Right renal pelvis (tissue), 4 donors: ENCODE measurements at places on chromosomes 12 and 14.

- no peak for DNase-seq
Measured at GRCh38 chr14:103073367-103073875, 10.6 kb upstream of the LBHD2 start.

DNA sequence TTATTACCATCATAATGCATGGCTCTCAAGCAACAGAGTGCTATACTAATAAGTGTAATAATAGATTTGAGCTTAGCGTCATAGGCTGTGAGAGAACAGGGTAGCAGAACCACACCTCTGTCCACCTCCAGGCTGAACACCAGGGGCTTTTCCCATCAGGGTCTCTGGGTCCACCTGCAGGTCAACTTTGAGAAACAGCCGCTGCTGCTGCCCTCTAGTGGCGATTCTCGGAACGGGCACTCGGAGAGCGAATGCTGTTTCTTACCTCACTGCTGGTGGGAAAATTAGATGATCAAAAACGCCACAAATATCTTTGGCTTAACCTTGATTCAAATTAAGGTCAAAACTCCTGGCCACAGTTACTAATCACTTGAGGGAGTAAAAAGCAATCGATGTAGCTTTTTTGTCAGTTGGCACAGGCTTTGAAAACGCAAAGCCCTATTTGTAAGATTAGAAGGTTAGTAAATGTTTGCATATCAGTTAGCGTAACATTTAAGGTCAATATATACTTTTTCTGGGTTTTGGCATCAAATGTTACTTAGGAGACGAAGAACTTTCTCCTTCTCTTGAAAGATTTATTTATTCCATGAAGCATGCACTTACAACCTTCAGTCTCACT is 127.9 kb upstream of the TMEM132D start:
- DNase-seq, result no peak

DNA sequence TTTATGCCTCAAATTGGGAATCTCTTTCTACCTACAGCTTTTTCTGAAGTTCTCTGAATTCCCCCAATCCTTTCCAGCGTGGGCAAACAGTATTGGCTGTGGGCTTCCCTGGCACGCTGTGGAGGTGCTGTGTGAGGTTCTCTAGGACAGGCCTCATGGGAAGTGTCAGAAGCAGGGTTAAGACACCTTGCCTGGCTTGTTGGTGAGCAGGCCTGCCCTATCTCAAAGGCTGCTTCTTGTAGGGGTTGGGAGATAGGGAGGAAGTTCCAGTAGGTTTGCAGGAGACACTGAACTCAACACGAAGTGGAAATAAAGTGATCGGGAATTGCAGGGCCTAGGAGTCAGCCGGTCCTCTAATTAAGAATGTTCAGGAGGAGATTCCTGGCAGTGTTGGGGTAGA is 30.0 kb upstream of the DCD start:
- no peak for DNase-seq

DNA sequence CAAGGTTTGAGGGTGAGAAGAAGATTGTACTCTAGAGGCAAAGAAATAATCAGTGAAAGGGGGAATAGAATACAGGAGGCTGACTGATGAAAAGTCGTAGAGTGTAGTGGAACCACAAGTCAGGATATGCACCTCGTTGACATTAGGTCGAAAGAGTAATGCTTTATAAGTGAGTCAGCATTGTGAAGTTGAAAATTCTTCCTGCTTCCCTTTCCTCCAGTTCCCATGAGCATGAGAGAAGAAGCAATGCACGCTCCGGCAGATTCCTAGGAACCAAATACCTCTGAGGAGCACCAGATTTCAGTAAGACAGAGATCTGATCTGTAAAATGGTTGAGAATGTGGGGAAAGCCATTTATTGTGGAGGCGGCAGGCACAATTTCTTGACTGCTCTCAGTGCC is 16.5 kb downstream of the CCER1 start:
- DNase-seq, result no peak

GRCh38 chr14:71478542-71478941 is 453.7 kb upstream of the RGS6 start:
- DNase-seq, result no peak

DNA sequence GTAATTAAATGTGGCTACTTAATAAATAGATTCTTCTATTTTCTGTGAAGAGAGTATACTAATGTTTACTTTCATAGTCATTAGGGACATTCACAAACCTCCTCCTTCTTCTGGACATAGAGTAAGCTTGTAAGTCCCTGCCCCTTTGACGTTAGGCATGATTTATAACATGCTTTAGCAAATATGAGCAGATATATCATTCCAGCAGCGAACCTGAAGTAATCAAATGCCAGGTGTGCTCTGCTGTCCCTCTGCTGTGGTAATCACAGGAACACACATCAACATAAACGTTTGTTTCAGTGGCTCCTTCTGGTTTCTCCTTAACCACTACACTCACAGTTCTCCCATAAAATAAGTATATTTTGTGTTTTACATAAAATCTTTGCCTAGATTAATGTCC is 961.8 kb downstream of the FLRT2 start:
- DNase-seq, result no peak

GRCh38 chr14:98711453-98711852 is 560.5 kb downstream of the BCL11B start:
- DNase-seq, result no peak

DNA sequence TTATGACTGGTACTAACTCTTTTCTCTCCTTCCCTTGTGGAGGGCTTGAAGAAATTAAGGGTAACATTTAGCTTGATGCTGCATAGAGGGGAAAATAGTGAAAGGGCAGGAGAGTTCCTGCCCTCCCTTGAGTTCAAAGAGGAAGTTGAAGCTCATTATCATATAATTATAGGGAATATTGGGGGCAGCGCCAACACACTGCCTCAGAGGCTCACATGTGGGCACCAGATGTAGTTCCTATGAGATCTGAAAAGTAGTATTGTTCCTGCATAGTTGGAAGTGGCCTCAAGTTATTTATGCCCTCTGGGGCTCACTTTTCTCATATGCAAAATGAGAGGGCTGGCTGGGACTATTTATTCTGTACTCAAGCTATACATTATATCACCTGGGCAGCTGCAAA is 33.0 kb upstream of the FGF23 start:
- no peak for DNase-seq

DNA sequence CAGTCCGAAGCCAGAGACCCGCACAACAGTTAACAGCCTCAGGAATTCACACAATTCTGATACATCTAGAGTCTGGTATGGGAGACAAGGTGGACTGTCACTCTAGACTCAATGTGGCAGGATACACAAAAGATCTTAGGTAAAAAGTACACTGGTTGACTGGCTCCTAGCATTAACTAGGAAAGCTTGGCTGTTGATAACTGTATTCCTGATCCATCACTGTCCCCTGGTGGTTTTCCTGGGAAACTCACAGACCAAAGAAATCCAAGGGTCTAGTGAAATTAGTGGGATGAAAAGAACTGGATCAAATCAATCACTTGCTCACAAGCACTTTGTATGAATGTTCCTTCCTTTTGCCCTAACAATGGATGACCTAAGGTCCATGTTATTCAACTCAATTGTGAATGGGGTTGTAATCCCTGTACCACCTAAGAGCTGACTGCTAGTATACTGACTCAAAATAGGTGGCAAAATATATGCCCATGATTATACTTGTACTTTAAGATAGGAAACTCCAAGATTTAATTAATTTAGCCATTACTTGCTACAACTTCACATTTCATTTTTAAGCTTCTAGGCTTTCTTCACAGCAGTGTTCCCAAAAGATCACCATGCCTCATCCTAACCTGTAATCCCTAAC is 14.0 kb downstream of the NPC2 start:
- no peak for DNase-seq

DNA sequence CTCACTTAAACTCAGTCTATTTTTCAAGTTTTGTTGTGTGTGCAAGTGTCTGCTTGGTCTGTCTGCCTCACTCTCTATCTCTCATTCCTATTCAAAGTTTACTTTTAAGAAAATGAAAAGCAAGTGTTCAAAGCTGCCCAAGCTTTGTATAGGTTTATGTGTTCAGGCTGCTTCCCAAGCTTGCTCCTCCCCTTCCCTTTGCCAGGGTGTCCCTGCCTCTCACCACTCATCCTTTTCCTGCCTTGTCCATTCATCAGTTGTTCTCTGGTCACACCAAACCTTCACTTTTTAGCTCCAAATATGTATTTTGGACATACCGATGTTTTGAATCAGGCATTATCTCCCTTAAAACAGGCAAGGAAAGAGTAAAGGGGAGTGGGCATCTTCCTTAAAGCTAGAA is 41.3 kb downstream of the STK38L start:
- DNase-seq, result no peak

DNA sequence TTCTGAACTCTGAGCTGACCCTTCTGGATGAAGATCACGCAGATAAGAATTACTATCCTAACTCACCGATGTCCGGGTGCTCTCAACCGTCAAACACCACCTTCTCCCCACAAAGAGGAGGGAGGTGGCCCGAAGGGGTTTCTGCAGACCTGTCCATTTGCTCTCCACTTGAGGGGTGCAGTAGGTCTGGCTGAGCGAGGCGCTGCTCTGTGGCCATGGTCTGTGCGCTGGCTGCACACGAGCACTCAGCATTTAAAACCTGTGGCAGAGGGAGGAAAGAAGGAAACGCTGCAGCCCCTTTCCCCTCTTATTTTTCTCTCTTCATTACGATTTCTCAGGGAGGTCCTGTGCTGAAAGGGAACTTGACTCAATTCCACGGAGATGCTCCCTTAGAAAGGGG is 1.5 kb upstream of the HOXC13 start:
- DNase-seq, result no peak

- no peak for DNase-seq
Measured at GRCh38 chr14:40053416-40053815, 621.2 kb upstream of the FBXO33 start.

- DNase-seq, result no peak
Measured at GRCh38 chr14:75282170-75282554, 3.5 kb downstream of the FOS start.

- no peak for DNase-seq
Measured at GRCh38 chr12:76368230-76368629, 20.0 kb upstream of the BBS10 start.

- no peak for DNase-seq
Measured at GRCh38 chr12:8948701-8949341, 624 bp downstream of the M6PR start.

- DNase-seq, result no peak
Measured at GRCh38 chr12:111448266-111448830, 42.6 kb downstream of the SH2B3 start.

GRCh38 chr12:68043435-68043834 is 54.2 kb downstream of the IFNG-AS1 start:
- no peak for DNase-seq

DNA sequence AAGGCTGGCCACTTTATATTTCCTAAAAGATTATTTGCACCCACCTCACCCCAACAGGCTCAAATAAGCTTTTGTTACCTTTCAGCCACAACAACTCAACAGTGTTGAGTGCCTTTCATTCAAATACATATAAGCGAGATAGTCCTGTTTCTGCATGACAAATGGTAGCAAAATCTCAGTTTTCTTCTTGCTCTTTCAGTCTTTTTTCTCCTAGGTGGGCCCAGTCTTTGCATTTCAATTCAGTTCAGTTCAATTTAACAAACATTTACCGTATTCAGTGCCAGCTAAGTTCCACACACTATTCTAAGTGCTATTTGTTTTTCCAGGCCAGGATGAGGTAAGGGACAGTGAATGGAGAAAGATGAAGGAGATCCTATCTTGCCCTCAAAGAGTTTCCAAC is 25.9 kb upstream of the BMP4 start:
- DNase-seq, result no peak

DNA sequence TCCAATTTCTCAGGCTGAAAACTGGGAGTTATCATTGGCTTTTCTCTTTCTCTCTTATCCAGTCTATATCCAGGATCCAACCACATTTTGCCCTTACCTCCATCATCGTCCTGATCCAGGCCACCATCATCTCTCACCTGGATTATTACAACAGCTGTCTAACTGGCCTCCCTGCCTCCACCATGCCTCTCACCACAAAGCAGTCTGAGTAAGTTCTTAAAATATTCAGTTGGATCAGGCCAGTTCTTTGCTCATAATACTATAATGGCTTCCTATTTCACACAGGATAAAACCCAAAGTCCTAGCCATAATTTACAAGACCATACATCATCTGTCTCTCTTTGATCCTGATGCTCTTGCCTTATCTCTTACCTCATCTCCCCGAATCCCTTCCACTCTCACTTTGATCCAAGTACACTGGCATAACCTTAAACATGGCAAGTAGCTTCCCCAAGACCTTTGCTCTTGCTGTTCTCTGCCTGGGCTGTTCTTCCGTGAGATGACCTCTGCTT is 133.4 kb upstream of the RAP1B start:
- no peak for DNase-seq

DNA sequence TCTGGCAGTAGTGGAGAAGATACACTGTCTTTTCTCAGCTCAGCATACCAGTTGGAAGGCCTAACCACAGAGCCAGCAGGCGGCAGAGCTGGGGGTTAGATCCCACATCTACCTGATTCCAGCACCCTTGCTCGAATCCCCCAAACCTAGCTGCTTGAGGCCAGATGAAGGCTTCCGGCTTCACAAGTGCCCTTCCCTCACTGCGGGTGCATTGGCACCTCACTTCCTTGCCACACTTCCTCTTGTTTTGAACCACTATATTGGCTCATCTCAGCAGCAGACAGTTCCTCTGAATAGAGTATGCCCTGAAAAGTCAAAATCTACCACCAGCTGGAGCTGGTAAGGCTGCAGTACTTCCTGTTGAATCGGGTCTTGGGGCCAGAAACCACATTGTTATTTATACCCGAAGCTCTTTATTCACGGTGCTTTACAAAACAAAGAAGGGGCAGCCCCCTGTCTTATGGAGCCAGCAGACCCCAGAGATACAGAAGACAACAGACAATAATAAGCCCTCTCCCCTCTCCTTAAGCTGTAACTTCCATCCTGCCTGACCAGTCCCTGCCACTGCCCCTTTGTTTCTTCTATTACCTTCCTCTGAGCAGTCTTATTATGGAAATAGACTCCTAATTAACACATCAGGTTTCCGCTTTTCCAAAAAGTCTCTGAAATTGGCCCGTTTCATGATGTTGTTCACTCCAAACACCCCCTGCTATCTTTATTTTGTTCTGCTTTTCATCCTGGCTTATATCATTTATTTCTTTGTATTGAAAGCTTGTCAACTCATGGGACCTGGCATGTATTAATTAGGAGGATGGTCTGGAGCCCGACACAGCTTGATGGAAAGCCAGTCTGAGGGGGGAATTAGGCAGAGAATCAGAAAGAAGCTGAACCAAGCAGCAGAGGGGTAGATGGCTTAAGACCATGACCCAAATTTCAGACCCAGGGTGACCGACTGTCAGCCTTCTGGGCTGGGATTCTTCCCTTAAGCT is 233.5 kb downstream of the EFCAB11 start:
- no peak for DNase-seq

GRCh38 chr12:3950714-3951320 is 77.6 kb upstream of the PARP11 start:
- no peak for DNase-seq
